ENCODE measurements at places on chromosomes 5 and 9. TPM values are rescaled to one million over a fixed set of nuclear protein-coding genes. Genes with fewer than 3 reads are reported as not detected.

Gene CEL
- 0.32 TPM for total RNA-seq

Gene ADAMTS2
- total RNA-seq = 36.8 TPM

Gene MORN5
- not detected for total RNA-seq

Gene GABRA1
- not detected for total RNA-seq

Gene SMC2
- 9.6 TPM for total RNA-seq

Gene SPINK7
- total RNA-seq = not detected

Gene PRRC1
- 42.1 TPM for total RNA-seq

Gene TYRP1
- total RNA-seq = not detected

Gene TTC33
- total RNA-seq = 12.5 TPM

Gene FGD3
- total RNA-seq = not detected

Gene FOXD4
- 0.16 TPM for total RNA-seq

Gene ACER2
- 1.6 TPM for total RNA-seq

Gene DHX29
- 32.8 TPM for total RNA-seq

Gene PCDHB15
- 0.32 TPM for total RNA-seq

Gene ECM2
- 7.2 TPM for total RNA-seq

Gene SLC1A3
- 1.7 TPM for total RNA-seq

Gene ADAMTS16
- total RNA-seq = not detected

Gene ORM2
- not detected for total RNA-seq

Gene ACSL6
- under 0.01 TPM for total RNA-seq

Gene DPYSL3
- total RNA-seq = 115 TPM

Gene TNFSF8
- not detected for total RNA-seq

Gene MRPL50
- 11.0 TPM for total RNA-seq
